ENCODE measurements at places on chromosomes 2 and 18.

DNA sequence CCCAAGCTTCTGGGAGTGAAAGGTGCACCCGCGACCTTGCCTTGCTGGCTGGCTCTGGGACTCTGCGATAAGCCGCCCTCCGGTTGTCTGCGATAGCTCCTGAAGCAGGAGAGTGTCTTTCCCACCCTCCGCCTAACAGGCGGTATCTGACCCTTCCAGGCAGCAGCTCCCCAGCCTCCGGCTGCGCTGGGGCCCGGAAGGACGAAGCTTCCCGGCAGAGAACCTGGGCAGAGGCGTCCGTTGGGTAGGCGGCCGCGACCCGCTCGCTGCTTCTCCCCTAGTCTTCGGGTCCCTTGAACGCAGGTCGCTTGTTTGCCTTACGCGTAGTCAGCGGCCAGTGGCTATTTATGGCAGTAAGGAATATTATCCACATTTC is 446 bp upstream of the RHBDD1 start:
- peak; percentile 64 for DNase-seq

DNA sequence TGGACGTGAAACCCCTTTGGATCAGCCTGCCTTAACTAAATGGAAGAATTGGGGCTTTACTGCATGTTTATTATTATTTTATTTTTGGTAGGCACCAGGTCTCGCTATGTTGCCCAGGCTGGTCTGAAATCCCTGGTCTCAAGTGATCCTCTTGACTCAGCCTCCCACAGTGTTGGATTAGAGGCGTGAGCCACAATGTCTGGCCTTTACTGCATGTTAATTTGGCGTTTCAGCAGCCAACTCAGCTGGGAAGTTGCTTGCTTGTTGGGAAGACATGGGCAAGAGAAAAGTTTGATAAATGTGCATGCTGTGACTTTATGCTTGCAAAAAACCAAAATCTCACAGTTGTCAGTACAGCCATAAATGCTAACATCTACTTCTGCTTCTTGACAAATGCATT is 105.1 kb downstream of the FMNL2 start:
- no peak for DNase-seq

DNA sequence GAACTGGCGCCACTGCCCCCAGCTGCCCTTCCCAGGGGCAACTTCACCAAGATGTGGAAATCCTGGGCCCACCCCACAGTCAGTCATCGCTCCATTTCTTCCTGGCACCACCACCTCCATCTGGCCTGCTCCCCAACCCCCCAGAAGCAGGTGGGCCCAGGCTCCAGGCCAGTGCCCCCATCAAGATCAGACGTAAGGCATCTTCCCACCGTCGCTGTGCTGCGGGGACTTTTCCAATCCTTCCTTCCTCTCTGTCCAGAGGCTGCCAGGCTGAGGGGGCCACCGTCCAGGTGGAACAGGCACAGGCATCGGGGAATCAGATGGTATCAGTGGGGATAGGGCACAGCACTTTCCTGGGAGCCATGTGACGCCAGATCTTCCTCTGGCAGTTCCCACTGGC is 8.1 kb downstream of the PRLH start:
- DNase-seq: no peak

DNA sequence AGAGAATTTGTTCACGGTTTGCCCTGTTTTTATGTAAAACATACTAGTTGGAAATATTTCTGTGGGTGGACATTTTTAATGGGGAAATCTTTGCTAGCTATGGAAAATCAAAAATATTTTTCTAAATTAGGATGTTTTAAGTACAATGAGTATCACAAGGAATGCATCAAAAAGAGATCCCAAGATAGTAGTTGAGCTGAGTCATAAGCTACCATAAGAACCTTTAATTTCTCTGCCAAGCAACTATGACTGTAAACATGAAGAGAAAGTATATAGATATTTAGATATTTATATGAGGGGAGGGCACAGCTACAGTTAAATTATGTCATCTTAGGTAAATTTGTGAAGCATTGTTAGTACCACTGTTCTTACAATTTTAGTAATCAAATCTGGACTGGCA is 646.2 kb downstream of the XIRP2 start:
- DNase-seq: no peak

- no peak for DNase-seq
These were observed 20.1 kb downstream of the TMEM177 start for GRCh38 chr2:119699016-119699606.

DNA sequence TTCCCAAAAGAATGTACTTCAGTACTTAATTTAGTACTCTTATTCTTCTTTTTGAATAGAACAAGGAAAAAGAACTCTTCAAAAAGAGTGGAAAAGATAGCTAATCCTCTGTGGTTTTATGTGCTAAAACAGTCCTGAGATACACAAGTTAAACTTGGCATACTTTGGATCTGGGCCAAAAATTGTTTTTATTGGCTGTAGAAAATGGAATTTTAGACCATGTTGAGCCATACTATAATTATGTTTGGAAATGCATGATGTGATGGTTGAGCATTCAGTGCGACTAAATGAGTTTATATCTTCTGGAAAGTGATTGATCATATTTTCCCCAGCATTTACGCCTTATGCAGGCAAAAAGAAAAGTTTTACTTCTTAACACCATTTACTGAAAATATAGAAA is 18.0 kb upstream of the PDE1A start:
- no peak for DNase-seq

DNA sequence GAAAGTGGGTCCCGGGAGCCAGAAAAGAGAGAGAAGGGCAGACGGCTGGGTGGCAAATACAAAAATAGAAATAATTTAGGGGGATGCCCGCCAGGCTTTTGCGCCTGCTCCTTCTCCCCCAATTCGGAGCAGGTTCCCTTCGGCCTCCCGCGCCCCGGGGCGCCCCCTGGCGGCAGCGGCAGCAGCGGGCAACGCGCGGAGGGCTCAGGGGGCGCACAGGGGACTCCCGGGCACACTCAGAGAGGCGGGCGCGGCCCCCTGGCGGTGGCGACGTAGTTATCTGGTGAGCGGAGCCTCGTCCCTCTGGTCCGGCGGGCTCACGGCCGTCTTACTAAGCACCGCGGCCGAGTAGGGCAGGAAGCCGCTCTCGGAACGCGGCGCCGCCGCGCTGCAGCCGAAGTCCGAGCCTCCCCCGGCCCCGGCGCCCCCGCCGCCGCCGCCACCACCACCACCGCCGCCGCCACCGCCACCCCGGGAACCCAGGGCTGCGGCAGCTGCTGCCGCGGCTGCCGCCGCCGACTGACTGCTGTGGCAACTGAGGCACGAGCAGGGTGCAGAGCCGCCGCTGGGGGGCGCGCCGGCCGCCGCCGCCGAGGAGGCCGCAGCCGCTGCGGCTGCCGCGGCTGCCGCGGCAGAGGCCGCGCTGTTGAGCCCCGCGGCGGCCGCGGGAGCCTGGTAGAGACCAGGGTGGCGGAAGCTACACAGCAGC is 3.8 kb downstream of the EVX2 start:
- DNase-seq: no peak

DNA sequence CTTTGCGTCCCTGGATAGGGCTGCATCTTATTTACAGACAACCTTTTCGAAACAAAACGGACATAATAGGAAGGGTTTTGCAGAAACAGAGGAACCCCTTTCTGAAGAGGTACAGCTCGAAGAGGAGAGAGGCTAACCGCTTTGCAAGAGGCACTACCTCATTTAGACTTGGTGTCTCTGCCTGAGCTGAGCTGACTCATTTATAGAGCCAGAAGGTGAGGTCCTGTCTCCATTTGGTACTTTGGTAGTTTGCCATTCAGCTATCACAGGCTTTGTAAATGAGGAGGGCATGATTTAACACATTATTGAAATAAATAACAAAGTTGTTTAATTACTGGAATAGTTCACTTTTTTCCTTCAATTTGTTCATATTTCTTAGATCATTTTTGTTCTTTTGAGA is 2.2 kb upstream of the NXPH2 start:
- no peak for DNase-seq

DNA sequence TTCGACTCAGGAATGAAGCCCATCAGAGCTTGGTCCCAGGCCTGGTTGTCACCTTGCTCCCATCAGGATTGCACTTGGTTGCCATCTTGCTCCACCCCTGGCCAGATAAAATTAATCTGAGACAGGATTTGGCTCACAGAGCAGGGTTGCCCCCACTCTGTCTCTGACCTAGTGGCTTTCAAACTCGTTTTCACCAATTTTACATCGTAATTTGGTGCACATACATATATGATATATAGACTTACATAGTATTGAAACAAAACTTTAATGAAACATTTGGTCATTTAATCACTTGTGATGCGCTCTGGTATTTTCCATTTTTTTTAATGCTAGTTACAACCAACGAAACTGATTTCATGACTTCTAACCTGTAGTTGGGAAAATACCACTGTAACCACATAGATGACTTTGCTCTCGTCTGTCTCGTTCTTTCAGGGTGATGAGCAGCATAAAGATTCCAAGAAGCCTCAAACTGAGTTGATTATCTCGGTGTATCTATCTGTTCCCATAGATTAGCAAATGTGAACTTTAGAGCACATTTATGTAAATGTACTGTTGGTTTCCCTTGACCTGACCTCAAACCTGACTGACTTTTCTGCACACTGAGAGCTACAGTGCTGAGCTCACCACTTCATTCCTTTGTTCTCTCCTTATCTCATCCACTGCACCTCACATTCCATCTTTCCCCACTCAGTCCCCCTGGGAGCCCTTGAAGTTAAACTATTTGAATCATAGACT is 30.5 kb upstream of the PLB1 start:
- no peak for DNase-seq

GRCh38 chr2:209380293-209380692 is 43.6 kb upstream of the MAP2 start:
- DNase-seq: no peak

DNA sequence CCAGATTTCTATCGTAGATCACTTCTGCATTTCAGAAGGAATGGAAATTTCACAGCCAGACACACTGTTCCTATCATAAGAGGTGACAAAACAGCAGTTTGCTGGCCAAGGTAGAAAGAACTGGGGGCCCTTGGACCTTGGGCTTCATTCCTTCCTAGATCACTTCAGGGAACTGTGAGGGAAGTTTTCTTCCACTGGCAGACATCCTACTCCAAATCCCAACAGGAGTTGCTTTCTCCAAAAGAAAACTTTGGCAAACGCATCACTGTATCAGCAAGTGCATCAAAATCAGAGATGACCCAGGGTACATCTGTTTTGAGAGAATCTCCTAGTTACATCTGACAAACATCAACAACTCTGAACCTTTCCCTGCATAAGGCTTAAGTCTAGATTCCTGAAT is 348.4 kb upstream of the KLHL29 start:
- no peak for DNase-seq

- DNase-seq: no peak
These were observed 153.5 kb downstream of the ANTXR1 start for GRCh38 chr2:69166465-69166811.

GRCh38 chr2:216362730-216363129 is 9.6 kb downstream of the MARCHF4 start:
- DNase-seq: no peak

DNA sequence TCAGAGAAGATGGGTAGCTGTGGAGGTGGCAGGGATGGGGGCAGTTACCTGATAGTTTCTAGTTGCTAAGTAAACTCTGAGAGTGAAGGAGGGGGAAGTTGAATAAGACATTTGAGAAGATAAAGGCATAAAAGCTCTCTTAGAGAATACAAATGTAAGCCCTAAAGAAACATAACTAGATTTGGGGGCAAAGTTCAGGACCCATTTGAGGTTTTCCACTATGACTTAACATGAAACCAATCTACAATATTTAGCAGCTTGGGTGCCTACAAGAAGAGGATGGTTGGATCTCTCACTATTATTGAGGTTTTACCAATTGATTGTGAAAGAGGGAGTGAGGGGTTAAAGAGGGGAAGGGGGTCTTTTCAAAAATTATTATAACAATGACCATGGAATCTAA is 34.4 kb upstream of the LYPD6 start:
- DNase-seq: no peak

DNA sequence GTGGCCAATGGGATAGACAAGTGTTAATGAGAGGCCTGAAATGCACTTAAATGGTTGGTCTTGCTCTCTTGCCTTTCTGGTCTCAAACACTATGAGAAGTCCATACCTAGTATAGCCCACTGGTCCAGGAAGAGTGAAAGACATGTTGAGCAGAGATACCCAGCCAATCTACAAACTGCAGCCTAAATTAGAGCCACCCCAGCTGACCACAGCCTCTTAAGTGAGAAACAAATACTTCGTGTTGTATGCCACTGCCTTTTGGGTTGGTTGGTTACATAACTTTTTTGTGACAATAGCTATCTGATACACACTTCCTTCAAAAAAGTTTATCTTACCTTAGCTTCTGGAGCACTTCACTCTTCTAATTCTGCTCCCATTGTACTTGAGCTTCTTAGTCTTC is 8.8 kb upstream of the EXOC6B start:
- no peak for DNase-seq

DNA sequence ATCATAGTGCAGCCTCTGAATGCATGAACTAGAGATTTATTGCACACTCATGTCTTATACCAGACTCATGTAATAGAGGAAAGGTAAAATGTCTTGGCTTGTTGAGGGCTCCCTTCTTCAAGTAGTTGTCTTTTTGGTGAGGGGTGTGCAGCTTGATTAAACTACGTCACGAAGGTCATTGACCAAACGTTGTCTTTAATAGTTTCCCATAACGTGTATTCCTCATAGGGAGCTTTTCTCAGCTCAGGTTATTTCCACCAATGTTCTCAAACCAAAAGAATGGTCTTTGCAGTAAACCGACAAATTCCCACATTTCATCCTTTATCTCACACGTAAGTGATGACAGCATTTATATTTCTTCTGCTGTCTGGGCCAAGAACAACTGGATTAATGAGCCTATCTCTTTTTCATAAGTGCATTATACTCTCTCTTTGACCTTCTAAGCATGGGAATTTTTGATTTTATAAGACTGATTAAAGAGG is 547.7 kb upstream of the ZEB2 start:
- DNase-seq: no peak

- no peak for DNase-seq
These were observed 1.3 kb upstream of the SMAD2 start for GRCh38 chr18:47931718-47932103.

DNA sequence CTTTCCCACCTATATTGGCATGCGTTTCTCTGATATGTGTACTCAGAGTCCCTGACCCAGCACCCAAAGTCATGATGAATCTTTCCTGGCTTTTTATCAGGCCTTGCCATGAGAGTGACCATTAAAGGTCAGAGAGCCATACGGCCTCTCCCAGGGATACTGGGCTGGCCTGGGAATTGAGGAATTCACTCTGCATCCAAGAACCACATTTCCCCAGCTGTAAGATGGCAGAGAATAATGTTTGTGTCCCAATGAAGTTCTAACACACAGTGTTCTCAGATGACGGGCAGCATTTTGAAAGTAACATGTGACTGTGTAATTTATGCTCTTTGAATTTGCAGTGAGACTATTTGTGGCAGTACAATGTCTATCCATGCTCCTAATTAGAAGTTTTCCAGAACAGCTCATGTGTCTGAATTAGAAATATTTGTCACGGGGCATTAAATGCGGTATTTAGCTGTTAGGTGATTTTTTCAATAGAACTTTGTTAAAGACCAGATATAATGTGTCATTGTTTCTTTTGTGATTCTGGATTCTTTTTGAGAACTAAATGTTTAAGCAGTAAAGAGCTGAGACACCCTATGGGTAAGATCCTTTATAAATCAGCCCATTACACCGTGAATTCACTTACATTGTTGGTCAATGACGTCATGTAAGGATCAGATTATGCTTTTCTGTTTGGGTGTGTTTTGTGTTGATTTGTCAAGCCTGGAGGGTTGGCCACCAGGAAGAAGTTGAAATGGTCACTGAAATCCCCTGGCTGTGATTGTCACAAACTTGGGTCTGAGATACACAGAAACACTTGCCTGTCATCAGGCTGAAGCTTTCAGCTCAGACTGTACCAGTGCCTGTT is 7.3 kb upstream of the SLC3A1 start:
- no peak for DNase-seq

Data from sciatic nerve (tissue), 2 donors.